ENCODE measurements at places on chromosomes 12 and 14.

- no peak for DNase-seq
These were observed 13.3 kb downstream of the GALC start for GRCh38 chr14:87979689-87980088.

GRCh38 chr14:98798099-98798498, 473.9 kb downstream of the BCL11B start:
- no peak for DNase-seq

DNA sequence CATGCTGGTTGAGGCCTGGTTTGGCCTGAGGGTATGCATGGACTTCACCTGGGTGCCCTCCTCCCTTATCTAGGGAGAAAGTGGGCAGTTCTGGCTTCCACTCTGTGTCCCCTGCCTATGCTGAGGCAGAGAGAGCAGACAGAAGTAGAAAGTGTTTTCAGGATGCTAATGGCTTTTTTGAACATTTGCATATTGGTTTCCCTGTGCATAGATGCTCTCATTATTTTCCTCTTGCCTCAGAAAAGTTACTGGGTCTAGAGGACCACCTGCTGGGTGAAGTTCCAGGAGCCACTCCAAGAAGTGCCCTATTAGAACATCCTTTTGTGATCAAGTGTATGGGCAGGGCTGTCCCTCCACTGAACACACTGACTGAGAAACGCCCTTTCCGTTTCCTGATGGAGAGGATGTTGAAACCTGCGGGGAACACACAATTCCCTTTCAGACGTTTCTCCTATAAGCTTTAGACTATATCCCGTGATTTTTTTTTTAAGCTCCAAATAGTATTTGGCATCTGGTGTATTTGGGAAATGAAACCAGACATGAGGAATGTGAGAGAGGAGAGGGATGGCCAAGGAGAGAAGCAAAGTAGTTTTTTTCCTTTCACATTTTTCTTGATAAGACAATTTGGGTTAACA, 66.6 kb downstream of the DAAM1 start:
- no peak for DNase-seq

DNA sequence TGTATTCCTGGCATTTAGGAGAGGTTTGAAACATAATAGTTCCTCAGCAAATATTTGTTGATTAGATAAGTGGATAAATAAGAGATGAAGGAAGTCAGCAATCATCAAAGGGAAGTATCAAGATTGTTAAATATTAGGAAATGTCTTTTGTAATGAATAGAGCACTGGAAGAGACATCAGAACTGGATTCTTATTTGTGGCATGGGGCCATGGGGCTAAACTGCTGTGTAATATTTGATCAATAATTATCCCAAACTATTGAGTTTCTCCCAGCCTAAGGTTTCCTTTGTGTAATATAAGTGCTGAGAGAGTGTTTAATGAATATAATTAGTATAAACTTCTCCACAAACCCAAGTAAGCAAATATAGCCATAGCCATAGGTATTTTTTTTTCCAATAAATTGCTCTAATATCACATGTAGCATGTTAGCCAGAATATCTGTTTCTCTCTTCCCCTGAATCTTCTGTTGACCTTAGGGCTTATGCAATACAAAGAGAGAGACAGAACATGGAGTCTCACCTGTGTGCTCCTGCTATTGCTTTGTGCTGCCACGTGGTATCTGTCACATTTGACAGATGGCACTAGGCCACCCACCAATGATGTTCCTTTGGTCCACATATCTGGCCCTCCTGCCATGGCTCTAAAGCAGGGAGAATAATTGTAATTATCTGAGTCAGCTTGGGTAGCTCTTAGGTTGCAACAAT, 658.7 kb downstream of the SOX5 start:
- no peak for DNase-seq

DNA sequence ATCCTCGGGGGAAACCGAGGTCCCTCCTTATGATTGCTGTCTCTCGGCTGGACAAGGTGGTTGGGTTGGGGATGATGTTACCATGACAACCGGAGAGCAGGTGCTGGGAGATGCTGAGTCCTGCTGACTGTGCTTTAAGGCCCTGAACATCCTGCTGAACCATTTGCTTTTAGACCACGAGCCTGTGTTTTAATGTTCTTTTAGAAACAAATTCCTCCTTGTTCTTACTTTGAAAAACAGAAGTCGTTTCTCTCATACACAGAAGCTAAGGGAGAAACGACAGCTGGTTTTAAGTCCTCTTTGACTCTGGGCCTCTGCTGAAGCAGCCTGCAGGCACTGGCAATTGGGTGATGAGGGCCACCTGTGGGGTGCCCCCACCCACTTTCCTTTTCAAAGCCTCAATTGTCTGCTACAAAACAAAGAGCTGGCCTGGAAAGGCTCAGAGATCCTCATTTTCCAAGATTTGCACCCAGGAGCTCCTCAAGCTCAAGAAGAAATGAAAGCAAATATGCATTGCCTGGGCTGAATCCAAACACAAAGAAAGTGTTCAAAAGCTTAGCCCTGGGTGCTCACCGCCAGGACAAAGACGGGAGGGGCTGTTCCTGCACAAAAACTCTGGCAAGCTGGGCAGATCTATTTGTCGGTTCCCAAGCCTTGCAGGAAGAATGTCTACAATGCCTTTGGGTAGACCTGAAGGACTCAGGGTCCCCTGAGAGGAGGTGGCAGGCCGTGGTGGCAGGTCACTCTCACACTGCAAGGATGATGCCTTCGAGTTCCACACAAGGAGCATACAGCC, 90.0 kb upstream of the CLMN start:
- no peak for DNase-seq

- DNase-seq = no peak
These were observed 62.3 kb downstream of the ATXN7L3B start for GRCh38 chr12:74599932-74600331.

- DNase-seq = no peak
These were observed 65.2 kb upstream of the STK38L start for GRCh38 chr12:27178723-27179399.

DNA sequence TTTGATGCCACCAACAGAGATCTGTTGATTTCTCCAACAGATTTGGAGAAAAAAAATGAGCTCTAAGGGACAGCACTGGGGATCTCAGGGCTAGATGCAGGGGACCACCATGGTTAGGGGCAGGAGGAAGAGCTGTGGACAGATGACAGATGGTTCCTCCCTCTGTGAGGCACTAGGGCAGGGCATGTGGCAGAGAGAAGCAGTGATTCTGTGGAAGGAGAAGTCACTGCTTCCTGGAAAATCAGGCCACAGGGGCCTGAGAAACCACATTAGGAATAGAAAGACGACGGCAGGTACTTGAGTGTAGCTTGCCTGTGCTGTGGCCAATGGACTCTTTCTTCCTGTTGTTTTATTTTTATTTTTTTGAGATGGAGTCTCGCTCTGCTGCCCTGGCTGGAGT, 24.9 kb upstream of the TMED2 start:
- DNase-seq = no peak

Data from CD4-positive, alpha-beta T cell treated with Interleukin-1 beta for 1 hour (primary cell).